ENCODE measurements at places on chromosomes 7 and 10. TPM values are rescaled to one million over a fixed set of nuclear protein-coding genes. Genes with fewer than 3 reads are reported as not detected.
A peak's percentile ranks its signal among the peaks of the same experiment; 100 is the strongest.

The POLR2J2 gene
- 1.3 TPM for total RNA-seq

- no peak for DNase-seq
These were observed 194.0 kb downstream of the HDAC9 start for GRCh38 chr7:18689551-18689950.

The SPDYE5 gene
- not detected for total RNA-seq

- peak; percentile 31 for DNase-seq
These were observed 165.4 kb downstream of the GLI3 start for GRCh38 chr7:42071372-42072261.

DNA sequence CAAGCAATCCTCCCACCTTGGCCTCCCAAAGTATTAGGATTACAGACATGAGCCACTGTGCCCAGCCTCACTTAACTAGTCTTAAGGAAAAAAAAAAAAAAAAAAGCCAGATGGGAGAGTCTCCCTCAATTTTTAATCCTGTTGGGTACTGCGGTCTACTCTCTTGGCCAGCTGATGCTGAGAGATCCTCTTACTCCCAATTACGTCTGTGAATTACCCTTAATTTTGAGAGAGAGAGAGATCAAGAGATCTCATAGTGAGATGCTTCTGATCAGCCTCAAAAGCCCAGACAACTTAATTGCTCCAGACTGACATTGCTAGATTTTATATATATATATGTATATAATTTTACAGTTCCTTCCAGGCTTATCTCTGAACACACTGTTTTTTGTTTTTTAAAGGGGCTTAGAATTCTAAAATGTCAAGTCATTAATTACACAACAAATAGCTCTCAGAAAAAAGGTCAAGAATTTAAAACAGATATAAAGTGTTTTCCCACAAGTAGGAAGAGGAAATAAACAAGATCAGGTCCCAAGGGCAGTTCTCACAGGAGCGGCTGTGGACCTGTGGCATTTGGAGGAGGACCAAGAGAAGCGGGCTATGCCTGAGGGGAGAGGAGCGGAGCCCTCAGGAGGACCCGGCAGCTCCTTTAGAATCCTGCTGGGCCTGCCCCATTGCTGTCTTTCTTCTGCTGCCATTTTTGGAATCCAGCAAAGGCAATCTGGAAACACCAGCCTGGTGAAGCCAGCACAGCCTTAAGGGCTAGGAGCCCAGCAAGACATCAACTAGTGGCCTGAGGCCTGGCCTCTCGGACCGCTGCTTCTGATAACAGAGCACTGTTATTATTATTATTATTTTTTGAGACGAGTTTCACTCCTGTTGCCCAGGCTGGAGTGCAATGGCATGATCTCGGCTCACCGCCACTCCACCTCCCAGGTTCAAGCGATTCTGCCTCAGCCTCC lies 30.1 kb downstream of the DENND2A start:
- DNase-seq, result peak; percentile 32

GRCh38 chr7:104984585-104985258 lies 29.3 kb upstream of the KMT2E start:
- no peak for DNase-seq

DNA sequence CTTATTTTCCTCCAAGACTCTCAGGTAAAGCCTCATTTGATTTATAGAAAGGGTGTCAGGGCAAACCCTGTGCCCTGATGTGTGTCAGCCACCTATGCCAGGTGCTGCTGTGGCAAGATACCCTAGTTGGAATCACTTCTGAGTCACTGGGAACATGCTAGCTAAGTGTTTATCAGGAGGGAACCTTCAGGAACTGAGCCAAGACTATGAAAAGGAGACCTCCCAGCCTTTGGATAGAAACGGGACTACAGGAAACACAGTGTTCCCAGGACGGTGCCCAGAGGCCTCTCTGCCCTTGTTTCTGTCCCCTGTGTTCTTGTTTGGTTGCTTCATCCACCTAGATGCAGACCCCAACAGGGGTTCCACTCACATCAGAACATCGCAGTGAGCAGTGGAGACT lies 28.5 kb downstream of the CNNM1 start:
- no peak for DNase-seq

GRCh38 chr10:75450644-75451640 lies 19.5 kb downstream of the LRMDA start:
- no peak for DNase-seq

The WIPF3 gene
- total RNA-seq, result not detected

DNA sequence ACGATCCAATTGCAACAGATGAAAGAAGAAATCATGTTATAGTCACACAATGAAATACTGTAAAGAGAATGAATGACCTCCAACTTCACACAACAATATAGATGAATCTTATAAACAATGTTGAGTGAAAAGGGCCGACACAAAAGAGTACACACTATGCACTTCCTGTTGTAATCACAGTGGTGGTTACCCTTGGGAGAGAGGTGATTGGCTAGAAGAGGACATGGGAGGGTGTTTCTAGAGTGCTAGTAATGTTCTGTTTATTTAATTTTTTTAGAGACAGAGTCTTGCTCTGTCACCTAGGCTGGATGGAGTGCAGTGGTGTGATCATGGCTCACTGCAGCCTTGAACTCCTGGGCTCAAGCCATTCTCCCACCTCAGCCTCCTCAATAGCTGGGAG lies 82.5 kb downstream of the NDUFB2 start:
- DNase-seq, result no peak

DNA sequence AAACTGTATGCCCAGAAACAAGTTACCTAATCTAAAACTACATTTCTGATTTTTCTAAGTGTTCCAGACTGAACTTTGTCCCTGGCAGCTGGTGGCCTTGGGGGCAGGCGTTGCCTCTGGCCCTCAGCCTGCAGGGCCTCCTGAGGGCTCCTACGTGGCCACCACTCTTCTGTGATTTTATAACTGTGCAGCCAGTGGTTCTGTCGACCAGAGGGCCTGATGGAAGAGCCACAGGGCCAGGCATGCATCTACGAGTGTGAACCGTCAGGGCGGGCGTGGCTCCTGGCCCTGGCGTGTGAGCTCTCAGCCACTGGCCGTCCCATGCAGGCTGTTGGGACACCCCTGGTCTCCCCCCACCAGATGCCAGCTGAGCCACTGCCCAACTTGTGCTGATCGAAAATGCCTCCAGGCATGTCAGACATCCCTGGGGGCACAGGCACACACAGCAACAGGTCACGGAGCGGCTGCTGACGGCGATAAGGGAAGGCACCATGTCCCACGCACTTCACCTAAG lies 173.4 kb downstream of the ZMYND11 start:
- no peak for DNase-seq

The PTF1A gene
- not detected for total RNA-seq

DNA sequence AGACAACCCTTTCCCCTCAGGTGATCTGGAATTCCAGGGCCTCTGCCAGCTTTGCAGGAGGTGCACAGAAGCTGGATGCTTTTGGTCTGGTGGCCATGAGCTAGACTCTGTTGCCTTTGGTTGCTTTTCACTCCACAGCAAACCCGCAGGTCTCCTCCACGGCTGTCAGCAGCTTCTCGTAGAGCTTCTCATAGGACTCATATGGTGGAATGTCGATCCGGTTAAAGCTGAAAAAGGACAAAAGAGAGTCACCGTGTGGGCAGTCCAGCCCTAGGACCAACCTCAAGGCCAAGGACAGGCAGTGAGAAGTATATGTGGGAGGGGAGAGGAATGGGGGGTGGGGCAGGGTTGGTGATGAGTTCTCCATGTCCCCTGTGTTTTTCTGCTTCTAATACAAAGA lies 113.5 kb downstream of the SMURF1 start:
- DNase-seq, result no peak

DNA sequence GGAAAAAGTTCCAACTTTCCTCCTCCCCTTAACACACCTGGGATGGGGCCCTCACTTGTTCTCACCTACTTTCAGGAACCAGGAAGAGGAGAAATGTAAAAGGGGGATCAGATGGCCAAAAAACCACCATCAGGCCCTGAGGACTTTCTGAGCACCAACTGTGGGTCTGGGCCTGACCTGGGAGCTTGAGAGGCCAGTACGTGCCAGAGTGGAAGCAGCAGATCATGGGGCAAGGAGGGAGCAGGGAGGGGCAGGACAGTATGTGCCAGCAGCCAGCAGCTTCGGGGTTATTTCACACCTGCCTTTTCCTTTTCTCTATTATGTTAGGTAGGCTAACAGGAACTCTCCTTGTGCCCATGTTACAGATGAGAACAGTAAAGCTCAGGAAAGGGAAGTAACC lies 118.8 kb upstream of the UNC5B start:
- DNase-seq, result no peak

DNA sequence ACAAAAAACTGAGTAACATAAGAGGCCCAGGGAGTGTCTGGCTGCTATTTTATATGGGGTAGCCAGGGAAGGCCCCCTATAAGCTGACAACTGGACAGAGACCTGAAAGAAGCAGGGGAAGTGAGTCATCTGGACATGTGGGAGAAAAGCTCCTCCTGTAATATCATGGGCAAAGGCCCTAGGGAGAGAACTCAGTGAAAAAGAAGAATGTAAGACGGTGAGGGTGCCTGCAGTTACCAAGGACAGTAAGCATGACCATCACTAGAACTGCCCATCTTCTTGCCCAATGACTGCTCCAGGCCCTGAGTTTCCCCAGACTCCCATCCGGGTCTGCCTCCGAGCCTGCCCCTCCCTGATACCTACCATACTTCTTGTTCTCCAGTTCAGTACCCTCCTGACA lies 2.3 kb downstream of the ELMO1 start:
- DNase-seq, result no peak

DNA sequence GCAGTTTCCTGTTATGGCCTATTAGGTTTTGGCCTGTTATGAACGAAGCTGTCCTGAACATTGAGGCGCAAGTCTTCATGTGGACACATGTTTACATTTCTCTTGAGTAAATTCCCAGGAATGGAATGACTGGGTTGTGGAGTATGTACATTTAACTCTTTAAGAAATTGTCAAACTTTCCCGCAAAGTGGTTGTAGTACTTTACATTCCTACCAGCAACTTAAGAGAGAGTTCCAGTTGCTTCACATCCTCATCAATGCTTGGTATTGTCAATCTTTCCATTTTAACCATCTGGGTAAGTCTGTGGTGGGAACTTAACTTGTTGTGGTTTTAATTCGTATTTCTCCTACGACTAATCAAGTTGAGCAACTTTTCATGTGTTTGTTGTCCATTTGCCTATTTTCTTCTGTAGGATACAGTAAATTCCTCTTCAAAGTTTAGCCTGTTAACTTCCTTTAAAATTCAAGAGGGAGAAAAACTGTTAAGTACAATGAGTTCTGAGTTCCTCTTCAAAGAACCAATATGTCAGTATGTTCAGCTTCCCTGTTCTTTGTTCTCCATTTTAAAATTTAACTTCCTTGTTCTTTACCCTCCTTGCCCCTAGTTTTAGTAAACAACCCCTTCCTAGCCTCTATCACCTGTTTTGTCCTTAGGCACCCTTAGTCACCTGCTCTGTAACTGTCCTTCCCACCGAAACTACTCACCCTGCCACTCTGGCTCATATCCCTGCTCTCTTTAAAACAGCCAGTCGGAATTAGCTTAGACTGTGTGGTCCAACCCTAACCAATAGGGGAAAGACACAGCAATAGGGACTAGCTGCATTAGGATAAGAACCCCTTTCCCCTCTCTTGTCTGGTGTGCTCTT lies 74.0 kb downstream of the FAM241B start:
- peak; percentile 96 for DNase-seq

The BUD23 gene
- 40.8 TPM for total RNA-seq

The SCIN gene
- total RNA-seq, result not detected

The NKX1-2 gene
- not detected for total RNA-seq

GRCh38 chr7:80686576-80686975 lies 48.1 kb downstream of the CD36 start:
- peak; percentile 68 for DNase-seq

The CPEB3 gene
- total RNA-seq, result 0.18 TPM

The HYAL4 gene
- total RNA-seq, result not detected

DNA sequence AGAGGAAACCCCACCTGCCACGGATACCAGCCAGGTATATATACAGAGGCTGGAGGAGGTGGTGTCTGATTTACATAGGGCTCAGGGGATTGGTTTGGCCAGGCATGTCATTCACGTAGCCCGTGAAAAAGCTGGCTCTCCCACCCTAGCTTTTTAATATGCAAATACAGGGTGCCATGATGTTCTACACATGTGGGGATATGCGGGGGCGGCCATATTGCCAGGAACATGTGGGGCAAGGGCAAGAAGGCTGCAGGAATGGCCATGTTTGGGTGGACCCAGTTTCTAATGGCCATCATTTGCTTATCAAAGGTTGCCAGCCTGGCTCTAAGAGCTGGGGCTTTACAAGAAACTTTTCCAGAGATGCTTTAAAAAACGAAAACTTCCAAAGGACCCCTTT lies 131.5 kb upstream of the KIF5B start:
- DNase-seq, result no peak

DNA sequence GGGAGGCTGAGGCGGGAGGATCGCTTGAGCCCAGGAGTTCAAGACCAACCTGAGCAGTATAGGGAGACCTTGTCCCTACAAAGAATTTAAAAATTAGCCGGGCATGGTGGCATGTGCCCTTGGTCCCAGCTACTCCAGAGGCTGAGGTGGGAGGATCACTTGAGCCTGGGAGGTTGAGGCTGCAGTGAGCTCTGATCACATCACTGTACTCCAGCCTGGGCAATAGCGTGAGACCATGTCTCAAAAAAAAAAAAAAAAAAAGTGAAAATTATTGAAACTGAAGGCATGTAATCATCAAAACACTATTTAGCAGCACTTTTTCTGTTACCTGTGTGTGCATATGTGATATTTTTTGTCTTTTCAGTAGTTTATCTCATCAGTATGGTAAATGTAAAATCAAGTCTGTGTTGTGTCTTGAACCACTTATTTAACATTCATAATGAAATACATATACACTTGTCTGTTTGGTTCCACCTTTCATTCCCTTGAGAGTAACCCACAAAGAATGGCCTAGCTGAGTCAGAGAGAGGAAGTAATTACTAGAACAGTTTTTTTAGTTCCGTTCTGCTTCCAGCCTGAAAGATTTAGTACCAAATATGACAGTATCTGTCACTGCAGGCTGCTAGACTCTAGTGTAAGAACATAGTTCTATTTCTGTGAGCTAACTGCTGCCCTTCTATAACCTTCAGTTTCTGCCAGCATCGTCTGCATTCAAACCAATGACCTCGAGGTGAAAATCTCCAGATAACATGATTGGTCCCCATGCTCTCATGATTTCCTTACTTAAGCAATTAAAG lies 68.6 kb downstream of the MMRN2 start:
- DNase-seq, result peak; percentile 71

The PVRIG gene
- not detected for total RNA-seq

DNA sequence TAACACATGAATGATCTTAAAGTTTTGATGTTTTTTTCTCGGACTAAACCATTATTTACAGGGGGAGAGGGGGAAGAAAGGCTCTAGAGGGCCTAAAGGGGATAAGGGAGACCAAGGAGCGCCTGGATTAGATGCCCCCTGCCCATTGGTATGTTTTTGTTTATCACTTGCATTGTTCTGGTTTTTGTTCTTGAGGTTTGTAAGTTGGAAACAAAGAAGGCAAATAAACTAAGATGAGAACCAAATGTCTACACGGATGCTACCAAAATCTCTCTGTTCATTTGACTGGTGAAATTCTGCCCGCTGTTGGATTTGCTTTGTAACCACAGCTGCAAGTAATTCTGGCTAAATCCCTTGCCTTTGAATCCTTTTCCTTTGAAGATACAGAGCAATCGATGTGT lies 99.8 kb upstream of the MACROH2A2 start:
- DNase-seq, result no peak
